CD4-positive, alpha-beta T cell treated with Interleukin-2 at 100 ng/mL for 4 hours (primary cell): ENCODE measurements at places on chromosomes 1 and 21.
A peak's percentile ranks its signal among the peaks of the same experiment; 100 is the strongest.

DNA sequence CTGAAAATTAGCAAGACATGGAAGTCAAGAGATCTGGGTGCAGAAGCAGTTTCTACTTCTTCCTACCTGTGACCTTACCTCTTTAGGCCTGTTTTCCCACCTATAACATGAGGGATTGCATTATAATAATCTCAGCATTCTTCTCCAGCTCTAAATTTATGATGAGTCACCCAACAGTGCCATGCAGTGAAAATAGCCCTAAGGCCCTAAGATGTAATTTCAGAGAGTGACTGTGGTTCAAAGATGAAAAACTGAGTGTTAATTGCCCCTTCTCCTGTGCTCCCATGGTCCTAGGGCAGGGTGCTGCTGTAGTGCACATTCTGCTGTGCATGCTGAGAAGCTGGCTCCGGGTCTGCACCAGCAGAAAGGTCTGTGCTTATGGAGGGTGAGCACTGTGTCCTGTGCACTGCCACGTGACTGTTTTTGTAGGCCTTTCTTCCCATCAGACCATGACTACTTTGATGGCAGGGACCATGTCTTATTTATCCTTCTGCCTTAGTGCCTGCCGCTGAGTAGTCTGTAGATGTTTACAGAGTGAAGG is 29.7 kb downstream of the JUN start:
- DNase-seq = no peak

DNA sequence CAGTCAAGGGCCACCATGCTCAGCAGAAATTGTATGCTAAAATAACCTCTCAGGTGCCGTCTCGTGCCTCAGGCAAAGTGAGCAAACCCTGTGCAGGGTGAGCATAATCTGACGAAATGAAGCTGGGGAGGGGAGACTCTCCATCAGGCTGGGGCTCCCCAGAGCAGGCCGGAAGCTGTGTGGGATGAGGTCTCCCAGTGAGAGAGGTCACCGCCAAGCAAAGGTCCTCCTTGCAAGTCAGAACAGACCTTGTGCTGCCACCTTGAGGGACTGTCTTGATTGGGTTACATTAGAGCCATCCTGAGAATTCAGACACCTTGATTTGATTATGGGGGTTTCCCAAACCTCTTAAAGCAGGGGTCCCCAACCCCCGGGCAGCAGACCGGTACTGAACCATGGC is 64.2 kb downstream of the ZNF684 start:
- DNase-seq = no peak

DNA sequence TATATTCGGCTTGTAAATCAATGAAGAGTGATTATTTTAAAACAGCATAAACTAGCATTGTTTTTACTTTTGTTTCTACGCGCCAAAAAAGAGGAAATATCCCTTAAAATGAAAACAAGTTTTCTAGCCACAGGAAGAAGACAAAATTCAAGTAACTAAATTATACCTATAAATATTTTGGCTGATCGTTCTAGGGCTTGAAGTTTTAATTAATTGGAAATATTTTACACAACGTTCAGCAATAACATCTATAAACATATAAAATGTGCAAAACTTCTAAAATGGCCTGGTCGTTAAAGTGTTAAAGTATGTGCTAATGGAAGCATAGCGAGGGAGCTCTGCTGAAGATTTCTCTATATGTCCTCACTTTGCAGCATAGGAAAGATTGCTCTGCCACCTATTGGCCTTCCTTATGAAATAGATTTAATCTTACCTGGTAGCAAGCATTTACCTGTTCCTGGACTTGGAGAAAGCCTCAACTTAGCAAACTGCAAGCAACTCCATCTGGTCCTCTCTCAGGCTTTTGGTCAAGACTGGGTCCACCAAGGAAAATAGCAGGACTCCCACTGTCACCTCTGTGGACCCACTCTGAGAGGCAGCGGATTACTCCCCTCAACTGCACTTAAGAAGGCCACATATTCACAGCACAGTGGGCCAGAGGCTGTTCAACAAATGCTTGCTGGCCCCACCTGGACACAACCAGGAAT is 351.3 kb upstream of the RUNX1 start:
- peak; percentile 69 for DNase-seq

GRCh38 chr1:227869279-227869842 is 53.9 kb downstream of the PRSS38 start:
- DNase-seq = no peak

DNA sequence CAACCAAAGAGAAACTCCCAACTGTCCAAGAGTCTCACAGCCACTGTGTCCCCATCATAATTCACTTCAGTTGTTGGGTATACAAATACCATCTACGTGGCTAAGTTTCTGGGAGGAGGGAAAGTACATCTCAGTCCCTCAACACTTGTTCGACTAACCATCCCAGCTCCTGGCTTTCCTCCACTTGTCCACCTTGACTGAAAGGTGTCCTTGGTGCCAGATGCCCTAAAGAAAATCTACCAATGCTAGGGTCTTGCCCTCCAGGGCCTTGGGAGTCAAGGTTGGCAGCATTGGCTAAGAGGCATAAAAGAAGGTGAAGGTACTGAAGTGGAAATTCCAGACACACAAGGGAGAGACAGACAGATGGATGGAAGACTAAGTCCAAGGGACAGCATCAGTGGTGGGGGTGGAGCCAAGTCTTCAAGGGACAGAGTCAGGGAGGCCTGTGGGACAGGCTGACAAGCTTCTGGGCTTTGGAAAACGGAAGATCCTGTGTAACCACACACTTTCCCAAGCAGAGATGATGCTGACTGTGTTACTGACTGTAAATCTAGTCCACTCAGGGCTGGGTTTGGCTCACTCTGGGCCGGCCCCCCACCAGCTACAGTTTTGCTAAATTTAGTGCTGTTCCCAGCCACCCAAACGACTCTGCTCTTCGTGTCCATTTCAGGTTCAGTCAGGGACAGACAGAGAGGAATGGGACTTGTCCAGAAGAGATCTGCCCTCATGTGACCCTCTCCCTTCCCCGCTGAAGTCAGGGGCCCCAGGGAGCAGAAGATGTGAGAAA is 60.1 kb downstream of the CD34 start:
- no peak for DNase-seq

- DNase-seq = no peak
Measured at GRCh38 chr1:58978096-58978495, 194.2 kb upstream of the JUN start.

GRCh38 chr1:75492011-75492410 is 118.9 kb downstream of the SLC44A5 start:
- no peak for DNase-seq

GRCh38 chr1:20109223-20109856 is 10.0 kb downstream of the PLA2G2D start:
- no peak for DNase-seq

DNA sequence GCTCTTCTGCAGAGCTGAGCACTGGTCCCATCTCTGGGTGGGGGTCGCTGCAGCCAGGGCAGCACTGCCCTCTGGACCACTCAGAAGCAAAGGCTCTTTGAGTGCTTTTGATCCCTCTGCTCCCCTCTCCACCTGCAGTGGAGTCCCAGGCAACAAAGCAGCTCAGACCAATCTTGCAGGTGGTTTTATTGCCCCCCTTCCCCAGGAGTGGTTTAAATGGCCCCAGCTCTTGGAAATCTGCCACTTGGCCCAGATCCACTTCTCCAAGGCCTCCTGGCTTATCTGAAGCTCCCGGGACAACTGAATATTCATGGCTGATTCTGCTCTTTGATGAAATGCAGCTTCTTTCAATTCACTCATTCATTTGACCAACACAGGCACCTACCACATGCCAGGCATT is 2.7 kb downstream of the STUM start:
- no peak for DNase-seq

GRCh38 chr1:115291741-115292140 is 46.3 kb downstream of the NGF start:
- DNase-seq = no peak

DNA sequence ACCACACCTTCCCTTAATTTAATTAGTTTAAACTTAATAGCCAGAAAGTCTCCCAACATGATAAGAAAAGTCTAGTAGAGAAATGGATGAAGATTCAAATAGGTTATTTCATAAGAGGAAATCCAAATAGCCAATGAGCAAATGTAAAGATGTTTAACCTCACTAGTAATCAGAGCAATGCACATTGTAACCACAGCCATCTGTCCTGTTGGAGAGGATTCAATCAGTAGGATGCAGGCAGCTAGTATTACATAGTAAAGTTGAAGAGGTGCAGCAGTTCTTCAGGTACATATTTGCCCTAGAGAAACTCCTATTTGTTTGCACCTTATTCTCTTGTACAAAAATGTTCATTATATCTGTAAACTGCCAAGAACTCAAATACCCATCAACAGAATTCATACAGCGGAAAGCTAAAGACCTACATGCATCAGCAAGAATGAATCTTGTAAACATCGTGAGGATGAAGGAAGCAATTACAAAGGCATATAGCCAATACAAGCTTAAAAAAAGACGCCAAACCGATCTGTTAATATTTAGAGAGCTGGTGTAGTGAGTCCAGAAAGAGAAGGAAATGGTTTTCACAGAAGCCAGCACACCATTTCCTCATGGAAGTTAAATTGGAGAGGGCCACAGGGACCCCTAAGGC is 27.9 kb downstream of the DIP2A start:
- no peak for DNase-seq

- no peak for DNase-seq
Measured at GRCh38 chr1:96059736-96060135, 661.8 kb upstream of the PTBP2 start.

DNA sequence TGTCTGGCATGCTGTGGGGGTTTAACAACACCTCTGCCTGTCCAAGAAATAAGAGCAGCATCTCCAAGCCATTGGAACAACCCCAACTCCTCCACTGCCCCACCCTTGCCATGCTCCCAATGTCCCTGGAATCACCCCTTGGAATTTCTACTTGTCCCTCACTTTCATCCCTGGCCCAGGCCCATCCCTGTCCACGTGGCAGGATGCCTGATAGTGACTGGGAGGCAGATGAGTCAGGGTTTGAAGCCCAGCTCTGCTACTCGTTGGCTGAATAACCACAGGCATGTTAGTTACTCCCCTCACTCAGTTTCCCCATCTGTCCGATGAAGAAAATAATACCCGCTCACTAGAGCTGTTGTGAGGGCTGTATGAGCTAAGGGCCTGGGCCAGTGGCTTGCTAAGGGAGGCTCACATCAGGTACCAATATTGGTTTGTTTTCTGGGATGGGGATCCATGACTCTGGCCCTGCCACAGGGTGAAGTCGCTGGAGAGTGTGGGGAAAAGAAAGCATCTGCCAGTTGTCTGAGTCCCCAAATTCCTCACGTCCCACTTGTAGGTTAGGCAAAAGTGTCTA is 99.4 kb upstream of the TLR5 start:
- no peak for DNase-seq

DNA sequence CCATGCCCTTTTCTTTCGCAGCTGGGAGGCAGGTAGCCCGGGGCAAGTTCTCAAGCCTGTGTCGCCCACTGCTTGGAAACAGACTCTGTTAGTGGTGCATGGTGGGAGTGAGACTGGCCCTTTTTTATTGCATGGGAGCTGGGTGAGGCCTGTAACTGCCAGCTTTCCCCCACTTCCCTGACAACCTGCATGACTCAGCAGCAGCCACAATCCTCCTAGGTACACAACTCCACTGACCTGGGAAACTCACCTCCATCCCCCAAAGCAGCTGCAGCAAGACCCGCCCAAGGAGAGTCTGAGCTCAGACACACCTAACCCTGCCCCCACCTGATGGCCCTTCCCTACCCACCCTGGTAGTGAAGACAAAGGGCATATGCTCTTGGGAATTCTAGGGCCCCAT is 25.8 kb downstream of the PIGP start:
- no peak for DNase-seq

DNA sequence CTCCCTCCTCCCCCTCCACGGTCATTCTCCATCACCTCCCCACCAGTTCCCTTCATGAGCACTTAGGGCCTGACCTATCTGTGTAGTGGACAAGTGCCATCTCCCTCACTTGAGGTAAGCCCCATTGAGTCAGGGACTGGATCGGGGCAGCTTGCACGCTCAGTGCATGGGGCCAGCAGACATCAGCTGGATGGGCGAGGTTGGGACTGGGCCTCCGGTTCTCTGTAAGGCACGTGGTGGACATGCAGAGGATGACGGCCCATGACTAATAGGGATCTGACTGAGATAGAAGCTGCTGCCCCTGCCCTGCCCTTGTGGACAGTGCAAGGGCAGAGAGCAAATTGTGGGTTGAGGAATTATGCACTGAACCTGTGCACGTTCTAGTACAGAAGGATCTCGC is 120.4 kb upstream of the C1orf174 start:
- no peak for DNase-seq

GRCh38 chr1:21752186-21752585 is 30.8 kb downstream of the USP48 start:
- DNase-seq = no peak

GRCh38 chr21:20523191-20523590 is 475.0 kb upstream of the NCAM2 start:
- DNase-seq = no peak

DNA sequence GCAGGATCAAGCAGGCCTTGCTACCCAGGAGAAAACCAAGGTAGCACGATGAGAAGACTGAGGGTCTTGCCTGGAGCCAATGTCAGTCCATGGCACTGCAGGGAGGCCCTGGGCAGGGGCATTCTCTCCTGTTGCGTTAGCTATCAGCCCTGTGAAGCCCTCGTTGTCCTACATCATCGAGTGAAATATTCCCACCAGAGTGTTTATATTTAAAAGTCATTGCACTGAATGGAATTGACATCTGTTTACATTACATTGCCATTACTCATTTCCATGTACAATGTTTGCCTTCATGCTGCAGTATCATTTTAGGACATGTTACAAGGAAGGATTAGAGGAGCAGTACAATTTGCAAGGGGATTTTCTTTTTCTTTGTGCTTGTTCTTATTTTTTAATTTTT is 243.9 kb downstream of the KAZN start:
- DNase-seq = no peak

DNA sequence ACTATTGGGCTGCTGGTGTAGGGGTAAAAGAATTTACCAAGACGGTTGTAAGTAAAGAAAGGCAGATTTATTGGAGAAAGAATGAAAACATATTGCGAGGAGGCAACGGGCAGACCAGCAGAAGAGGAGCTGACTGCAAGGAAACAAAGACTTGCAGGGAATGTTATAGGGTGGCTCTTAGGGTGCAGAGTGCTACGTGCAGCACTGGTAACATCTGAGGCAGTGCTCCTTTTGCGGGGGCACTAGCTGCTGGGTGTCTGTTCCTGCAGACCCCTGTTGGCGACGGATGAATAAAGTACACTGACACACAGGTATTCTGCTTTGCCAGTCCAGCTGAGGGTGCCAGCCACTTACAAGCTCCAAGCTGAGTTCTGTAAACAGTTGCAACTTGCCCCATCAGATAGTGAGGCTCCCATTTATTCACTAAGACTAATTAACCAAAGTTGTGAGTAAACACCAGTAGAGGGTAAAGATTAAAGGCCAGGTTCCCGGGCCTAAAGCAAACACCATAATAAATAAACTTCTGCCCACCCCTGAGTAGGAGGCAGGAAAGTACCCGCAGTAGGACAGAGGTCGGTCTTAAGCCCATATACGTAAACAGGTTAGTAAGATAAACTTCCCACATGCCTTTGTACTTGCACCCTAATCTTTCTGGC is 140.2 kb upstream of the KCNK1 start:
- no peak for DNase-seq
